ENCODE measurements at places on chromosomes 3 and 15.

DNA sequence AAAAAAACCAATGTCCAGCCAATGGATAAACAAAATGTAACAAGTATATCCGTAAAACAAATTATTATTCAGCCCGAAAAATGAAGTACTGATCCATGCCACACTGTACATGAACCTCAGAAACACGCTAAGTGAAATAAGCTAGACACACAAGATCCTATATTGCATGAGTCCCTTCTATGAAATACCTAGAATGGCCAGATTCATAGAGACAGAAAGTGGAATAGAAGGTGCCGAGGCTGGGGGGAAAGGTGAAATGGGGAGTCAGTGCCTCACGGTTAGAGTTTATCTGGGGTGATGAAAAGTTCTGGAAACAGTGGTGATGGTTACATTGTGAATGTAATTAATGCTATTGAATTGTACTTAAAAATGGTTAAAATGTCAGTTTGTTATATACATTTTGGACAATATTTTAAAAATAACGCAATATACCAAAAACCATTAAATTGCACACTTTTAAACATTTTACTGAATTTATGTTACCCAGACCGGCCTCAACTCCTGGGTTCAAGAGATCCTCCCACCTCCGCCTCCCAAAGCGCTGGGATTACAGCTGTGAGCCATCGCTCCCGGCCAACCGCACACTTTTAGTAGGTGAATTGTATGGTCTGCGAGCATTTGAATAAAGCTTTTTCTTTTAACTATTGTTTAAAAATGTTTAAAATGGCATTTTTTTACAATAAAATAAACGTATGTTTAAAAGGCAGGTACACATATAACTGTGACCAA is 2.1 kb downstream of the RNF168 start:
- DNase-seq, result no peak

- DNase-seq, result no peak
These were observed 1.3 kb downstream of the SECISBP2L start for GRCh38 chr15:49044766-49045606.

DNA sequence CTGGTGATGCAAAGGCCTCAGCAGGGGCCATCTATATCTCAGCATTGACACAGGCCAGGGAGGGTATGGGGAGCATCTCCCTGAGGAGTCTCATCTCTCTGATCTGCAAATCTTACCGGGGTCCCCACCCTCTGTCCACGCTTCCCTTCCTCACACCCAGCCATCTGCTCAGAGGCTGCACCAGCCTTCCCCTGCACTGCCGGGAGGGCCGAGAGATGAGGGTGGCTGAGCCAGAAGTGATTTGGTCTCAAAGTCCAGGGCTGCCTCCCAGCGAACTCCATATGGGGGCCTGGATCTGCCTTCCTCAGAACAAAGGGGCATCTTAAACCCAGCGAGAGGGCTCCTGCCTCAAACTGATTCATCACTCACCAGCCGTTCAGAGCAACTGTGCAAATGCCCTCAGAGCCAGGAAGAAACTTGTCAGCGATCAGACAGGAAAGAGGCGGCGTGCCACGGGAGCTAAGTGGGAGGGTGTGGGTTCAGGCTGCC is 4.6 kb downstream of the IGDCC3 start:
- no peak for DNase-seq

- no peak for DNase-seq
These were observed 414.2 kb downstream of the AGBL1 start for GRCh38 chr15:86493884-86494283.

DNA sequence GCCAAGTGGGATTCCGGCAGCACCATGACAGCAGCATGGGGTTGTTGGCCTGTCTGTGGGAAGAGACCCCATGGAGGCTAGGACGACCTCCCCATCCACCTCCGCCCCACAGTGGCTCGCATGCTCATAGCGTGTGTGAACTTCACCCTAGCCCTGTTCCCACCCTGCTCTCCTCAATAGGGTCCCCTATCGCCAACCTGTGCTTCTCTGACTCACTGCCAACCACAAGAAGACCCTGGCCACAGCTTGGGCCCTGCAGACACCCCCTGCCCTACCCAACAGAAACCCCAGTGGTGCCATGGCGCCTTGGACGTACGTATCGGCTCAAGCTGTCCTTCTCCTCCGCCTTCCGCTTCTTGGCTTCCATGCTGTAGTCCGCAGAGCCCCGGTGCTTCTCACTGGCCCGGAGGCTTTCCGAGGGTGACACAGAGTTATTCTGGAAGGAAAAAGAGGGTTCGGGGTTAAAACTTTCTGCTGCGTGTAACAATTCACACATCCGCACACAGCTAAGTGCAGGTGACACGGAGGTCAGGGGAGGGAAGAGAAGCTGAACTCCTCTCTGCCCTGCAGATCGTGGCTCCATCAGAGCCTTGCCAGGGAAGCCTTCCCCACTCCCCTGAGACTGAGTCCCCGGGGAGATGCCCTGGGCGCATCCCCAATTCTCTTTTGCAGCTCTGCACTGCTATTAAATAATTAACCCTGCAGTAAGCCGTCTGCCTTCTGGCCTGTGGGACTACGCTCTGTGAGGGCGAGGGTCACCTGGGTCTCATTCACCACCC is 37.3 kb downstream of the TLE3 start:
- DNase-seq, result no peak

- no peak for DNase-seq
These were observed 6.7 kb downstream of the LPCAT4 start for GRCh38 chr15:34360298-34360697.

DNA sequence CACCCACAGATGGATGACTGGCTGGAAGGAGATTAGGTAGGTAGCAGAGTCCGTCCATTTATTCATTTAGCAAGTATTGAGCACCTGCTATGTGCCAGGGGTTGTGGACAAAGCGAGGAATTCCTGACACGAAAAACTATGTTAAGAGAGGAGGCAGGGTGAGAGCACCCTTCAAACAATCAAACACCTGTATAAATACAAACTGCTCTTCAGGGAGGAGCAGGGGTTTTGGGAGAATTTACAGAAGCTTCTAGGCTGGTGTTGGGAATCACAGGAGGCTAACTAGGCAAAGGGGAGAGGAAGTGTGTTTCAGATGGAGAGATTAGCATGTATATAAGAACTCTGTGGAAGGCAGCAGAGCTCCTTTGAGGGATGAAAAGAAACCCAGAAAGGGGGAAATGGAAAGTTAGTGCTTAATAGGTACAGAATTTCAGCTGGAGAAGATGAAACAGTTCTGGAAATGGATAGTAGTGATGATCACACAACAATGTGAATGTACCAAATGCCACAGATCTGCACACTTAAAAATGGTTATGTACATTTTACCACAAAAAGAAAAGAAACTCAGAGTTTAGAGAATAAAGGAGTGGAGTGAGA is 805 bp upstream of the SEC22C start:
- no peak for DNase-seq

GRCh38 chr3:52479877-52480575 is 15.1 kb upstream of the STAB1 start:
- DNase-seq, result no peak

GRCh38 chr3:134449277-134449676 is 36.5 kb downstream of the ANAPC13 start:
- no peak for DNase-seq

- DNase-seq, result no peak
These were observed 137.9 kb upstream of the HES1 start for GRCh38 chr3:193998123-193998448.

GRCh38 chr3:132822266-132822665 is 100.1 kb upstream of the NPHP3 start:
- no peak for DNase-seq

DNA sequence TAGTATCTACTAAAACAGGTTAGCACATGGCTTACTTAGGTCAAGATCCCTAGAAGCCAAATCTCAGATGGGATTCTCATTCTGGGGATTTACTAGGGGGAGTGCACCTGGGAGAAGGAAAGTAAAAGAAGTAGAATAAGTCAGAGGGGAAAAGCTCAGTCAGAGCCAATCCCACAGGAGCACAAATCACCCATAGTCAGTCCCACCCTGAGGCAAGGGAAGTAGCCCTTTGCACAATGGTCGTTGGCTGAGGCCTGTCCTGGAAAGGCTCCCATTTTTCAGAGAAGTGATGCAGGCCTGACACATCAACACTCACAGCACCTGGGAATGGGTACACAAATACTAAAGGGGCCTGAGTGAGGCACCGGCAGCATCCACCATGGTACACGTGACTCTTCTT is 39.8 kb downstream of the SST start:
- no peak for DNase-seq

DNA sequence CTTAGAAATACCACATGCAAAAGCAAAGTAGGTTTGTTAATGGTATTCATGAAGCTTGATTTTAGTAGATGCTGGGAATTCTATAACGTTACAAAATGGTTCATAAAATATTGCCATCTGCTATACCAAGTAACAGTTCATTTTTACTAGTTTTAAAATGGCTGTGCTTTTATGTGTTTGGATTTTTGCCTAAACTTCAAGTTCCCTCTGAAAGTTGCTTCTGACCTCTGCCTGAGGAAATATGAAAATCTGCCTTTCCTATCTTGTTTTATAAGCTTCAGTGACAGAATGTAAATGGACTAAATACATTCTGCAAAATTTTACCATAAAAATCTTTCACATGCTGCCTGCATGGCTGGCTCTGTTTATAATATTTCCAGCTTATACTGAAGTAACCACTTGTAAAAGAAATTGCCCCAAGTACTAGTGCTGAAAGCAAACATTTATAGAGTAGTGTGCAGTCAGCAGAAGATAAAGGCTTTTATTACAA is 560.7 kb upstream of the ROBO2 start:
- no peak for DNase-seq

- DNase-seq, result no peak
These were observed 212.3 kb upstream of the CFAP20DC start for GRCh38 chr3:59262076-59262498.

DNA sequence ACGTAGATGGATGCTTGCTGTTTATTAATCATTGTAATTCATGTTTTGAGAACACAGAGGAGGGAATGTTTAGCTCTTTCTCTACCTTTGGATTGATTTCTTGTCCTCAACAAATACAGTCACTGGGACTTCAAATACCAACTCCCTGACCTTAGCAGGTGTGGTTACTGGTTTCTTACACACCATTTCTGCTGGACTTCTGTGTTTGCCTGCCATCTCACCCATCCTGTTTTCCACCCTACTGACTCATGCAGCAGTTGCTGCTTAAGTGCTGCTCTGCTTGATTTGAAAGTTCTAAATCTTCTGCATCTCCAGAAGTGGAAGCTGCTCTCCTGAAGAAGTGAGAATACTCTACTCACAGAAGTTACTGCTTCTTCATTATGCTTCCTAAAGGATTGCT is 170.3 kb downstream of the ZPLD1 start:
- DNase-seq, result no peak

DNA sequence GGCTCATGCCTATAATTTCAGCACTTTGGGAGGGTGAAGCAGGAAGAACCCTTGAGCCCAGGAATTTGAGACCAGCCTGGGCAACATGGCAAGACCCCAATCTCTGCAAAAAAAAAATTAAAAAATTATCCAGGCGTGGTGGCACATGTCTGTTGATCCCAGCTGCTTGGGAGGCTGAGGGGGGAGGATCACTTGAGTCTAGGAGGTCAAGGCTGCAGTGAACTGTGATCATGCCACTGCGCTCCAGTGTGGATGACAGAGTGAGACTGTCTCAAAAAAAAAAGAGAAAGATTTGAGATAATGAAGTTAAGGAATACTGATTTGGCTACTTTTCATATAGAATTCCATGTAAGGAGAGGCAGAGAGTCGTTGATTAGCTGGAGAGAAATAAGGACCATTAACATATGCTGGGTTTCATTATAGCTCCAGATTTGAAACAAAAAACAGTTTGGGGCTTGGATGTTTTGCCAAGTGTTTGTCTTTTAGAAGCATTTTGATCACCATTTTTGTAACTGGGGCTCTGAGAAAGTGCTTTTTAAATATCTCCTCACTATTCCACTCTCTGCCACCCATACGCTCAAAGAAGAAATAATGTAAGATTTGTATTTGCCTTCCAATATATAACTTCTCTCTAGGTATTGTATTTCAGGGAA is 214.2 kb downstream of the FEZF2 start:
- DNase-seq, result no peak

DNA sequence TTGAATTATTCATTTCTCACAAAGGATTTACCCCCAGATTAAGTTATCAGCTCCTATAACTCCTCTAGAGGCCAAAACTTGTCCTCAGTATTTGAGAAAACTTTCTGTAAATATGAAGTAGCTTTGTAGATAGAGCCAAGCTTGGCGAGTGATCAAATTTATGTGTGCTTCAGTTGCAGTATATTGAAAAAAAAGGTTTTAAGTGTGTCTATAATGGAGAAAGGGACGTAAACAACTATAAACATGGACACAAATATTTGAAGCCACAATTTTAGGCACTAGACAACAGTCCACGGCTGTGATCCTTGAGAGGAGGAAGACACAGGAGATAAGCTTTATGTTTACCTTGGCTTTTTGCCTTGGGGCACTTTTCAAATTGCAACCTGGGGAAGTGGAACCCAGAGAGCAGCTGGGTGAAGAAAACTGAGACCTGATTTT is 118.7 kb downstream of the THRB start:
- no peak for DNase-seq

GRCh38 chr15:45868109-45868691 is 233.4 kb downstream of the SQOR start:
- DNase-seq, result no peak

- DNase-seq, result no peak
These were observed 691.3 kb downstream of the ZPLD1 start for GRCh38 chr3:103126115-103126514.

- no peak for DNase-seq
These were observed 84.5 kb downstream of the SETD2 start for GRCh38 chr3:47079432-47079831.

- no peak for DNase-seq
These were observed 129.7 kb upstream of the CDIN1 start for GRCh38 chr15:36449662-36450145.

DNA sequence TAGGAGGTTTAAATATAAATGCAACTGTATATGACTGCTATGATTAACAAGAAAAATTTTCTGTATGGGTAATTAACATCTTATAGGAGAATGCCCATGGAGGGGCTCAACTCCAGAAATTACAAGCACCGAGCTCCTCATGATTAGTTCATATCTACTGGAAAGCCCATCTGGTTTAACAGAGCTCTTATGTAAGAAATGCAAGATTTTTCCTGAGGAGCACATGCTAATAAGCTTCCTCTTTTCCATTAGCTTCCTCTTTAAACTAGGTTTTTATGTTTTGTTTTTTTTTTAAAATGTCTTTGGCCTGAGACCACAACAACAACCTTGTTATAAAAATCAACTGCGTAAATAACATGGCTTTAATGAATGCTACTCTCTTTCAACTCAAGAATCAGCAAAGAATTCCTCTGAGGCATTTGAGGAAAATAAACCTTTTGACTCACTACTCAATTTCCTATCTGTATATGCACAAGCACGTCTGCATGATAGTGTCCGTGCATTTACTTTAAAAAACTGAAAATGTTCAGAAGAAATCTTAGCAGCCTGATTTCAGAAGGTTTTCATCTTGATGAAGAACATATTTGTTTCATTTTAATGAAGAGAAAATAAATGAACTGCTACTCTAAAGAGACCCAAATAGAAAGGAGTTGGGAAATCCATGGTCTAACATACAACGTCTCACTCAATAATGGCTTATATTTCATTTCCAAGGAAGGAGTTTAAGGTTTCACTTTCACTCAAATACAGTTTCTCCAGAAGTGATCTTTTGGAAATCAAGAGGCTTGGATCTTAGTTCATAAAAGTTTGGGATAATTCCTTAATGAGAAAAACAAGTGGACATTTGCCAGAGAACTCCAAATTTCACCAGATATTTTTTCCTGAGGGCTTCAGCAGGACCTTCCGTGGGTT is 180.8 kb downstream of the KCNAB1 start:
- no peak for DNase-seq

- no peak for DNase-seq
These were observed 6.3 kb downstream of the NR2F2 start for GRCh38 chr15:96336596-96337364.

GRCh38 chr3:64109438-64109837 is 86.1 kb upstream of the PSMD6 start:
- no peak for DNase-seq

- no peak for DNase-seq
These were observed 66.7 kb downstream of the TRAK1 start for GRCh38 chr3:42157540-42158538.

Measured in GM18507 (cell line).